ENCODE measurements at places on chromosomes 12 and 14. TPM values are rescaled to one million over a fixed set of nuclear protein-coding genes. Genes with fewer than 3 reads are reported as not detected.
A peak's percentile ranks its signal among the peaks of the same experiment; 100 is the strongest.

BDKRB1 gene
- 0.12 TPM for total RNA-seq

GRCh38 chr12:128971802-128972201 lies 118.5 kb downstream of the GLT1D1 start:
- no peaks in the 10 kb centered on the region for H3K27me3 ChIP-seq
- H3K36me3 ChIP-seq, result no peaks in the 10 kb centered on the region
- H3K27ac ChIP-seq, result no peak overlapping the region
- H3K4me3 ChIP-seq, result no peak overlapping the region
- no peak for DNase-seq
- H3K4me1 ChIP-seq, result no peaks in the 10 kb centered on the region

GRCh38 chr12:52043386-52044212 lies 7.6 kb upstream of the NR4A1 start:
- H3K4me1 ChIP-seq, result peaks cover 9% of the 10 kb centered on the region
- H3K4me3 ChIP-seq, result no peak overlapping the region
- peak; percentile 88 for DNase-seq
- no peaks in the 10 kb centered on the region for H3K27me3 ChIP-seq
- peak overlapping the region; percentile 79 for H3K27ac ChIP-seq

DNA sequence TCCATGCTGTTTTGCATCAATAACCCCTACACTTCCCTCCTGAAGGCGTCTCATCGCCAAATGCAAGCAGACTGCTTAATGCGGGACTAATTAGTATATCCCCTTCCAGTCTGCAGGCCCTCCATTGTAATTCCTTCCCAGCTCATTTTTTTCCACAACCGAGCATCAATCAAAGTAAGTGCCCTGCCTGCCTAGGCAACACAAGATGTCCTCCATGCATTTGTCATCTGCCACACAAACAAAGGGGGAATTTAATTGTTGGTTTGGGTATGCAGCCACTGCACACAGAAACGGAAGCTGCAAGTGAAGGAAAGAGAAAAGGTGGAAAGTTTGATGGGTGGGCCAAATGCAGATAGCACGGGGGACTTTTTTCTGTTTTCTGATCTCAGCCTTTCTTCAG lies 168.0 kb downstream of the EGLN3 start:
- no peaks in the 10 kb centered on the region for H3K4me1 ChIP-seq
- no peak overlapping the region for H3K27ac ChIP-seq
- DNase-seq, result no peak
- no peaks in the 10 kb centered on the region for H3K36me3 ChIP-seq

DNA sequence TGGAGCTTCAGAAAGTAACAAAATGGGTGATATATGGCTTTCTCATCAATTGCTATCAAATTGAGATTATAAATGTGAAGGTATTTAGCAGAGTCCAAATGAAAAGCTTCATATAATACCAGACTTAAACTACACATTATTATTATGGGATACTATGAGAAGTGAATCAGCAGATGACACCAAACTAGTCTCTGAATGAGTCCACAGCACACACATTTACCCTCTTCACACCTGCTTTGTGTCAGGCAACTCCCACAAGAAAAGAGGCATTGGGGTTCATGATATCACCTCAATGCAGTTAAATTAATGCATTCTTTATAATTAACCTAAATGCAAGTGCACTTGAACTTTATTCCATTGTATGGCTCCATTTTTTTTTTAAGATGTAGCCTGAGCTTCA lies 330.5 kb downstream of the BCL11B start:
- H3K27ac ChIP-seq, result no peak overlapping the region
- H3K4me1 ChIP-seq, result no peaks in the 10 kb centered on the region
- DNase-seq, result no peak
- H3K4me3 ChIP-seq, result no peak overlapping the region
- H3K27me3 ChIP-seq, result no peaks in the 10 kb centered on the region

GRCh38 chr12:120710031-120710804 lies at the start of gene UNC119B:
TSS of gene UNC119B (plus strand) at chr12:120710458. CDS start at chr12:120710475, 17 bp downstream.
- no peaks in the 10 kb centered on the region for H3K36me3 ChIP-seq
- DNase-seq, result peak; percentile 68
- peaks cover 3% of the 10 kb centered on the region for H3K4me1 ChIP-seq
- peak within 1 kb of the TSS; percentile 80 for H3K27ac ChIP-seq
- H3K27me3 ChIP-seq, result no peaks in the 10 kb centered on the region

GRCh38 chr14:84535976-84536375 lies 994.0 kb upstream of the FLRT2 start:
- no peak for DNase-seq
- H3K27ac ChIP-seq, result no peak overlapping the region
- no peaks in the 10 kb centered on the region for H3K4me1 ChIP-seq

DNA sequence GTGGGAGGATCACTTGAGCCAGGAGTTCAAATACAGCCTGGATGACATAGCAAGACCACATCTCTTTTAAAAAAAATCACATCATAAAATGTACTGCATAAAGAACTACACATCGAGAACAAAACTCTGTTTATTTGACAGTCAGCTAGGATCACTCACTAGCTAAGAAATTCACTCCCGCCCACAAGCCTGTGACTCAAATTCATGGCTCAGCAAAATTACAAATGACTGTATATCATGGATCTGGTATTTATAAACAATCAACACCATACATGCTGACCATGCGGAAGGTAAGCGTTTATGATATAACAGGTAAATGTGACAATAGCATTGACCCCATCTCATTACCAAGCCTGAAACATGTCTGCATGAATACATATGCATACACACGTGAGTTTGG lies 206.5 kb downstream of the EFCAB11 start:
- no peaks in the 10 kb centered on the region for H3K4me1 ChIP-seq
- no peak for DNase-seq
- H3K36me3 ChIP-seq, result no peaks in the 10 kb centered on the region

DNA sequence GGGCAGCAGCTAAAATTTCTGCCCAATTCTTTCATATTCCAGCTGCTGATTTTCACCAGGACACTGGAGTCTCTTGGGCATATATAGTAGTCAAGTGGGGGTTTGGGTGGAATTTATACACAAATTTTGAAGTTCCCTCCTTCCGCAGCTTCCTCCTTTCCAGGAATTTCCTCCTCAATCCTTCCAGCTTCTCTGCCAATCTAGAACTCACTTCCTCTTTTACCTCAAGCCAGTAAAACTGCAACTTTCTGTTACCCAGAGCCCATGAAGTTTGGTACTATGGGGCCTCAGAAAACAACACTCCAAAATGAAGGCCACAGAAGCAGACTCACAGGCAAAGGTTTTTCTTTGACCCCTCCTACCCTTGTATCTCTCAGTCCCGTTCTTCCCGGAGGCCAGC lies 51.7 kb upstream of the G2E3 start:
- H3K27ac ChIP-seq, result no peak overlapping the region
- no peaks in the 10 kb centered on the region for H3K4me1 ChIP-seq
- no peaks in the 10 kb centered on the region for H3K27me3 ChIP-seq

- no peak overlapping the region for H3K27ac ChIP-seq
- H3K27me3 ChIP-seq, result no peaks in the 10 kb centered on the region
- H3K4me3 ChIP-seq, result no peak overlapping the region
- no peaks in the 10 kb centered on the region for H3K36me3 ChIP-seq
- DNase-seq, result no peak
Observed at GRCh38 chr12:27057543-27057942, 24.8 kb downstream of the C12orf71 start.

- no peak for DNase-seq
- no peak overlapping the region for H3K27ac ChIP-seq
- H3K36me3 ChIP-seq, result no peaks in the 10 kb centered on the region
- H3K27me3 ChIP-seq, result no peaks in the 10 kb centered on the region
- H3K4me3 ChIP-seq, result no peak overlapping the region
Observed at GRCh38 chr12:95633732-95634465, 82.6 kb upstream of the USP44 start.

MYO1H gene
- not detected for total RNA-seq

GRCh38 chr14:104826189-104826860 lies 25.4 kb downstream of the ZBTB42 start:
- H3K4me3 ChIP-seq, result peak overlapping the region; percentile 48
- H3K27ac ChIP-seq, result no peak overlapping the region
- no peaks in the 10 kb centered on the region for H3K27me3 ChIP-seq
- no peaks in the 10 kb centered on the region for H3K4me1 ChIP-seq
- DNase-seq, result peak; percentile 100
- no peaks in the 10 kb centered on the region for H3K36me3 ChIP-seq

DNA sequence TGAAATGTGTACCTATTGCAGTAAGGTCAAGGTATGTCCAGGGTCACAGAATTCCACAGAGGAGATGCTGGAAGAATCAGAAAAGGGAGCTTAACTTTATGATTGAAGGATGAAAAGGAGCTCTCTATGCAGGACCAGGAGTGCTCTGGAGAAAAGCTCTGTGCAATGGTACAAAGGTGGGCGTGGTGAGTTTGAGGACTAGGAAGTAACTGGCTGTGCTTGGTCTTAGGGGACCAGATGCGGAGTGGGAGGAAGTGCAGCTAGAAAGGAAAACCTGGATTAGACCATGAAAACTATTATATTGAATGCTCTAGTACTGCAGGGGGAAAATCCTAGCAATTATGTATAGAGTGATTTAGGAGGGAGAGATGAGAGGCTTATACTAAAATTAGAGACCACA lies 56.8 kb downstream of the BTG1 start:
- H3K4me1 ChIP-seq, result peaks cover 8% of the 10 kb centered on the region
- no peak overlapping the region for H3K27ac ChIP-seq
- H3K36me3 ChIP-seq, result no peaks in the 10 kb centered on the region

PLCZ1 gene
- total RNA-seq, result not detected

IGF1 gene
- total RNA-seq, result 1.6 TPM

GRCh38 chr12:95661360-95661759 lies 110.1 kb upstream of the USP44 start:
- no peaks in the 10 kb centered on the region for H3K27me3 ChIP-seq
- no peak overlapping the region for H3K4me3 ChIP-seq
- peaks cover 6% of the 10 kb centered on the region for H3K4me1 ChIP-seq
- no peaks in the 10 kb centered on the region for H3K36me3 ChIP-seq
- H3K27ac ChIP-seq, result peak overlapping the region; percentile 37

DNA sequence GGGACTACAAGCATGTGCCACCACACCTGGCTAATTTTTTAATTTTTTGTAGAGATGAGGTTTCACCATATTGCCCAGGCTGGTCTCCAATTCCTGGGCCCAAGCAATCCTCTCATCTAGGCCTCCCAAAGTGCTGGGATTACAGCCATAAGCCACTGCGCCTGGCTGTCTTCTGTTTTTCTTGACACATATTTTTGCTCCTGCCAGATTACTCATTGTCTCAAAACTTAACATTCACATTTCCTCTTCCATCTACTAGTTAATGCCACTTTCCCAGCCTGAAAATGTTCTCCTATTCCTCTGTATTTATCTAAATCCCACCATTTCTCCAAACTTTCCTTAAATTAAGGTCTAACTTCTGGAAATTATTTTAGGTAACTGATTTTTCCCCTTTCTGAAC lies 36.2 kb upstream of the KCNH3 start:
- H3K27ac ChIP-seq, result no peak overlapping the region
- no peaks in the 10 kb centered on the region for H3K4me1 ChIP-seq
- no peak overlapping the region for H3K4me3 ChIP-seq
- no peak for DNase-seq
- H3K36me3 ChIP-seq, result no peaks in the 10 kb centered on the region

CRY1 gene
- total RNA-seq, result 5.5 TPM

GRCh38 chr14:100130521-100130920 lies 28.9 kb downstream of the DEGS2 start:
- H3K27ac ChIP-seq, result peak overlapping the region; percentile 41
- H3K27me3 ChIP-seq, result no peaks in the 10 kb centered on the region
- no peak for DNase-seq
- no peak overlapping the region for H3K4me3 ChIP-seq

SYT1 gene
- total RNA-seq, result 0.22 TPM

SMCO3 gene
- total RNA-seq, result not detected

Measured in pancreas (tissue), 10 donors.